Anterior cingulate cortex (tissue), 58 donors: ENCODE measurements at places on chromosomes 13 and 19.

- DNase-seq: no peak
These were observed 103.6 kb upstream of the MYO16 start for GRCh38 chr13:108525827-108526226.

- DNase-seq: no peak
These were observed 319.7 kb downstream of the KCNRG start for GRCh38 chr13:50334944-50335343.

- DNase-seq: no peak
These were observed 296.5 kb downstream of the MZT1 start for GRCh38 chr13:72430923-72431322.

- no peak for DNase-seq
These were observed 183.1 kb downstream of the KATNAL1 start for GRCh38 chr13:30124131-30124768.

DNA sequence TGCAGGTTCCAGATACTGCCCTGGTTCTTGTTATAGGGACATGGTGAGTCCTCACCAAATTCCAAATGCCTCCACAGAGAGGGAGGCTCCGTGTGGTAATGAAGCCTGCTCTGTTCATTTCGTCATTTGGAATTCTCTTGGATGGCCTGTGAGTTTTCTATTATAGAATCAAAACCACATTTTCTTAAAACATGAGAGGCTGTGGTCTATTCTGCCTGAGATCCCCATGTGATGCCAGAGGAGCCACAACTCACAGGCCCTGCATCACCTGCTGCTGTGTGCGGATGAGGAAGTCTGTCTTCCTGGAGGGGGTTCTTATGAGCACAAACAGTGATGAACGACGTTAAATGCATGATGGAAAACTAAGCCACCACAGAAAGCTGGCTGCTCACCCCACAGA, 264.4 kb downstream of the UQCRFS1 start:
- no peak for DNase-seq
